ENCODE measurements at places on chromosomes 4 and X.

DNA sequence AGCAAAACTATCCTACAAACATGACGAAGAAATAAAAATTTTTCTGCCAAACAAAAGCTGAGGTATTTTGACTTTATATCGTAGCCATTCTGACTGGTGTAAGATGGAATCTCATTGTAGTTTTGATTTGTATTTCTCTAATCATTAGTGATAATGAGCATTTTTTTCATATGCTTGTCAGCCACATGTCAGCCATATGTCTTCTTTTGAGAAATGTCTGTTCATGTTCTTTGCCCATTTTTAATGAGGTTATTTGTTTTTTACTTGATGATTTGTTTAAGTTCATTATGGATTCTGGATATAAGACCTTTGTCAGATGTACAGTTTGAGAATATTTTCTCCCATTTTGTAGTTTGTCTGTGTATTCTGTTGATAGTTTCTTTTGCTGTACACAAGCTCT is 24.5 kb downstream of the F8A2 start:
- no peak for DNase-seq

DNA sequence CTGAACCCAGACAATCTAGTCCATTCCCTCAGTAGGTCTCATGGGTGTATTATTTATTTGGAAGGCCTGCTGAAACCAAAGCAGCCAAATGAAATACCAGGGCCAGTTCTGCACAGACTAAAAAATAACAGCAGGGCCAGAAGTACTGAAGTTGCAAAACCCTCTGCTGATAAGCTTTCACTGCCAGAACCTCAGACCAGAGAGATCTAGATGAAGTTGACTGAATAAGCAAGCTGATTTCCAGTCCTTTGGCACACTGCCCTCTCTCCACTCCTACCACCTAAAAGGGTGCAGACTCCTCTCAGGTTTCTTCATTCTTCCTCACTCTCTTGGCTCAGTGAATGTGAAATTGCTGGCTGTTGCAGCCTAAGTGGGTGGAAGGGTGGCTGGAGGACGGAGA is 276.7 kb upstream of the KLF3 start:
- DNase-seq, result peak; percentile 83

GRCh38 chrX:32847921-32848320 is 363.4 kb downstream of the DMD start:
- DNase-seq, result no peak

DNA sequence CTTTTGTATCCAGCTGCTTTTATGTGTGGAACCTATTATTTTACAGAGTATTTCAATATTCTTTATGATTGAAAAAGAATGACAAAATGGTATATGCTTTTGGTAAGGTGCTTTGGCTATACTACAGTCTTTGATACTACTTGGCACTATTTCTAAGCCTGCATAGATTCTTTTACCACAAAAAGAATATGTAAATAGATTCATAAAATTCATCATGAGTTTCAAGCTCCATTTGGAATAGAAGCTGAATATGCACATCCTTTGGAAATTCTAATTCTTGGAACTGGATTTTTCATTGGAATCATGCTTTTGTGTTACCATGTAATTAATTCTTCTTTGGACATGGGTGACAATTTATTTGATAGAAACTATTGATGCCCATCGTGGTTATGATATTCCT is 60.2 kb upstream of the SYTL5 start:
- no peak for DNase-seq

- no peak for DNase-seq
Measured at GRCh38 chr4:67674098-67674497, 26.9 kb downstream of the UBA6 start.

GRCh38 chrX:5756616-5757015 is 472.1 kb downstream of the NLGN4X start:
- no peak for DNase-seq

All from left cardiac atrium (tissue), 4 donors.